ENCODE measurements at places on chromosomes 1 and 21.

DNA sequence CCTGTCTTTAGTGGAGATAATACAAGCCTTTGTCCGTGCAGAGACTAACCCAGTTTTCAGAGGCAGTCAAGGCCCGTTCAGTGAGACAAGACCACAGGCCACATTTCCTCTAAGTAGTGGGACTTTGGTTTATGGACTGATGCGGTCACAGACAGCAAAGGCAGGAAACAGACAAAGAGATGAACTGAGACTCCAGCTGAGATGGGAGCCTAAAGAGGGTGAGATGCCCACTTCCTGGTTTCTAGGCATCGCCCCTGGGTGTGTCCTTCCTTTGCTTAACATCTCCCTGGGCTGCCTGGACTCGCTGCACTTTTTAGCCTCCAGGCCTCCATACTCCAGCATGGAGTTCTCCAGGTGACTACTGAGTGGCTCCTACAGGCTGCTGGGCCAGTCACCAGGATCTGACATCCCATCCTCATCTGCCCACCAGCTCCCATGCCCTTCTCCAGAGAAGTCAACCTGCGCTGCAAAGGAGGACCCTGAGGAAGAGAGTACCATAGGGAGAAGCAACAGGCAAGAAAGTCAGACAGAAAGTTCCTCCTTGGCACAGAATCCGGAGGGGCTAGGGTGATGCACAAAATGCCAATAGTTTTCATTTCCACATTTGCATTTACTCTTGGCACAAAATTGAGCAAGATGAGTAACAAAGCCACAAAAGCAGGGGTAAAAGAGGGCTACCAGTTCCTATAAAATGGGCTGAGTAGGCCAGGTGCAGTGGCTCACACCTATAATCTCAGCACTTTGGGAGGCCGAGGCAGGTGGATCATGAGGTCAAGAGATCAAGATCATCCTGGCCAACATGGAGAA lies 15.1 kb downstream of the THEMIS2 start:
- no peak for DNase-seq

DNA sequence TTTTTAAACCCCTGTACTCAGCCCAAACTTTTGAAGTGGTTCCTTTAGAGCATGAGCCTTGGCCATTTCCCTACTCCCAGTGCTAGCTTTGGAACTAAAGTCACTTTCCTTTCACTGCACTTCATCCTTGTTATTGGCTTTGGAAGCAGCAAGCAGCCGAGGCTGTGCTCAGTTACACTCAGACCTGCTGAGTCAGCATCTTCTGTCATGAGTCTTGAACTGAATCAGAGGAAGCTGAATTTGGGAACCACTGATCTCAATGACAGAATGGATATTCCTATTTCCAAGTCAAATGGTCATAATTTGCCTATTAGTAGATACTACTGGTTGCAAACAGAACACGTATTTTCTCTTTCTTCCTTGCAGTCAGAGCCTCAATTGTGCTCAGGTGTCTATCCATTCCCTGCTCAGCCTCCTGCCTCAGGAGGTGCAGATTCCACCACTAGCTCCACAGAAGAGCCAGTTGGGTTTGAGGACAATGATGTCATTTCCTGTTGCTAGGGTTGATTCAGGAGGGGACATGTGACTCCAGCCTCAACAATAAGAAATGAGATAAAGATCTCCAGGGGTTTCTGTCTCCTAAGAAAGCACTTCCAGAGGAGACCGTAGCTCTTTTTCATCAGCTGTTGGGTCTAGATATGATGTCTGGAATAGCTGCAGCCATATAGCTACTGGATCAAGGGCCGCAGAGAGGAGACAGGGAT lies 44.9 kb upstream of the NTPCR start:
- DNase-seq: no peak

DNA sequence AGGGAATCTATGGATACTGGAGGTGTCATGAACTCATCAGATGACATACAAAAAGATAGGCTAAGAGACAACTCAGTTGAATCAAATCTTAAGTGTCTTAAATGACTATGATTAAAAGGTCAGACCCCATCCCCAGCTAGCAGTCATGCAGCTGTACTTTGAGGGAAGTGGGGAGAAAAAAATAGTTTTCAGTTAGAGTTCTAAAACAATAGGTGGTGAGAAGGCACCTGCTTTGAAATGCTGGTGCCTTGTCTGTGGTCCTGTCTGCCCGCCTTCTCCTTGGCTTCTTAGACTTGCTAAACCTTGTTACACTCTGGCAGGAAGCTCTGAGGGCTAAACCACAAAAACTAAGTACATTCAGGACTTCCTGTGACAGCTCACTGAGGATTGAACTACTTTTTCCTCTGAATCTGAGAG lies 15.3 kb downstream of the CD2 start:
- no peak for DNase-seq

DNA sequence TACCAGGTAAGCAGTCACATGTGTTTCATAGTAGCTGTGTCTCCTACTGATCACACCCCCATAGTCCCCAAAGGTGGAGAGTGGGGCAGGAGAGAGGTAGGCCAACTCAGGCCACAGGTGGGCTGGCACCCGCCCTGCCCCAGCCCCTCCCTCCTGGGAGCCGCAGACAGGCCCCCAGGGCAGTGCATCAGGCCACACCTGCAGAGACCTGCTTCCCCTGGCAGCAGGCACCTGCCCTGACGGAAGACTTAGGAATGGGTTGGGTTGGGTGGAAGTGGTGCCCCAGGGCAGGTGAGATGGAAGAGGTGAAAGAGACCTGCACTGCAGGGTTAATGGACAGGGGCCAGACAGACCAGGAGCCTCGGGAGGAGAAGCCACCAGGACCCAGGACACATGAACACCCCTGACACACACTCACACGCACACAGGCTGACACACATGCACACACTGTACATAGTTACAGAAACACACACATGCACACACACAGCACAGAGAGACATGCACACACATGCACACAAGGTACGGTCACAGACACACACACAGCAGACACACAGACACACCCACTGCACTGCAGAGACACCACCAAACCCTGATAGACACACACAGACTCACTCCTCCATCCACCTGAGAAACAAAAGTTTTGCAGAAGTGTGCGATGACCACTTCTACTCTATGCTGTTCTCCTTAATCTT lies 1.7 kb upstream of the COL18A1 start:
- DNase-seq: no peak

DNA sequence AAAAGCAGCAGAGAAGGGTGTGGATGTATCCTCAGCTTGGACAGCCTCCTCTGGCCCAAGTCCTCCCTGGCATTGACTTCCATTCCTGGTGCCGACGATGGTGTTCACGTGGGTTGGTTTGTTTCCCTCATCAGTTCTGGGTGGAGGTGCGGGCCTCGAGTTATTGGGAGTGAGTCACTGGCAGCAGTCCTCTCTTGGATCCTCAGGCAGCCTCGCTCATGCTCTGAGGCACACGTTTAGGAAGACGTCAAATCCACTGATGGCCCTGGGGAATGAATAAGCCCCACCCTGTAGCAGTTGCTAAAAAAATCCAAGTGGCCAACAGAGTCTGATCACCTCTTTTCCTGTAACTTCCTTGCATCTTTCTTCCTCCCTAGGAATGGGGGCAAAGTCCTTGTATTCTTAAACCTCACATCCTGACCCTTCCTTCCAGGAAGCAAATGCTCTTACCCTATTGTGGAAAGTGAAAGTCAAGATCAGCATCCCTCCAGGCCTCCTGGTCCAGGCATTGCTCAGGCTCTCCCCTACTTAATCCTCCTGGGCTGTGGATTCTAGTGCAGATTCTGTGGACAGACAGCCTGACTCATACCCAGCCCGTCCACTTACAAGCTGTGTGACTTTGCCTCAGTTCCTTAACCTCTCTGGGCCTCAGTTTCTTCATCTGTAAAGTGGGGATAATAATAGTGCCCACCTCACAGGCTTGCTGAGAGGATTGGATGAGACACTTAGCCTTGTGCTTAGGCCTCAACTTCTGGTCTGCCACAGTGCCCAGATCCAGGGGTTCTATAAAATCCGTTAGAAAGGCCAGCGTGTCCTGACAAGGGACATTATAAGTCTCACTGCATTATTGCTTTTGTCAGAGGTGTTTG lies 111.1 kb downstream of the TLR5 start:
- no peak for DNase-seq

DNA sequence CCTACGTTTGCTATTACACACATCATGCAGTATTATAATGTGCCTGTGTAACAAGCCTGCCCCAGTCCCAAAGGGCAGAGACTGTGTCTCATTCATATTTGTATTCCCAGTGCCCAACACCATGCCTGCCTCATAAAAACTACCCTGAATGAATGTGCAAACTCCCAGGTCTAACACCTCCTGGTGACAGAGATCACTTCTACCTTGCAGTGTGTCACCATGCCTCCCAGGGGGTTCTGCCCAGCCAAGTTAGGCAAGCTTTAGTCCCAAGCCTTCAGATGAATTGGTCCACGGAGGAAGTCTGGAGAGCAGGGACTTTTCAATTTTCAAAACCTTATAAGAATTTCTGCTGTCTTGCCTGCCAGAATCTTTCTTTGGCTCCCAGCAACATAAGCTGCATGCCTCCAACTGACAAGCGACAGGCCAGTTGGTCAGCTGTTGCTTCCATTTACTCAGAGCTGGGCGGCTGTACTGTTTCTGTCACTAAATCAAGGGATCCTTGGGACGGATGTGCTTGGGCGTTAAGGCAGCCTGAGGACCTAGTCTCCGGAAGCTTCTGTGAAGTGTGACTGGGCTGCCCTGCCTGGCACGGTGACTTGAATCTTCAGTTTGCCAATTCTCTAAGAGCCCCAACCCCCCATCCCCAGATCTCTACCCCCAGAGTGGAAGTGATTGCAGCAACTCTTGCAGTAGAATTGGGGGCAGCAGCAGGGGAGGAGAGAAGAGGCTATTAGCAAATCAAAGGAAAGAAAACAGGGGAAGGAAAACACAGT lies 1.2 kb downstream of the RXRG start:
- no peak for DNase-seq

- no peak for DNase-seq
Measured at GRCh38 chr1:217924924-217925323, 293.8 kb downstream of the SPATA17 start.

- no peak for DNase-seq
Measured at GRCh38 chr1:7493711-7494454, 277.2 kb upstream of the VAMP3 start.
